ENCODE measurements at places on chromosomes 12 and 14.

- DNase-seq: no peak
Observed at GRCh38 chr12:113114447-113115178, 20.9 kb downstream of the RASAL1 start.

DNA sequence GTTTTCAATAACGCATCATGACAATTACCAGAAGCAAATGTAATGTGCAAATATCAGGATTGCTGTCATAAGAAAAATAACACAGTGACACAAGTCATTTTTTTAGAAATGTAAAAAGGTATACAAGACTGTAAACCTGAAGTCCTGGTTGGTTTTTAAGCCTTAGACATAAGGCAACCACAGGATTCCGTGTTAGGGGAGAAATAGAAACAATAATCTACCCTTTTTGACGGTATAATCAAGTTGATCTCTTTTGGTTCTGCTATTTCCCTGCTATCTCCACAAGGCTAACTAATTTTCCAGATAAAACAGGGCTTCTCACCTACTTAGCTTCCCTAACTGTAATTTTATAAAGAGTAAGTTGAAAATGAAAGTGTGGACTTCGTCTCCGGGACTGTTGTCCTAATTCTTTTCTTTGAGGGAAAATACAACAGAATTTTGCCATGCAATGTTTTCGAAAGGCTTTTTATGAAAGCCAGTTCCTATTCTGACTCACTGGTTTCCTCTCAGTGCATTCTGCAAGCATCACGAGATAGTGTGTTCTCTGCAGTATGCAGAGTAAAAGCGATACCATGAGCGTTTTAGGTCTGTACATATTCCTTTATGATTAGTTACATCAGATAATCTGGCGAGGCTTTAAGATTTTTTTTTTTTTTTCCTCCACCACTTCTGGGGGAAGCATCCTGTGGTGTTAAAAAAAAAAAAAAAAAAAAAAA is 10.6 kb downstream of the MYO1H start:
- DNase-seq: no peak

DNA sequence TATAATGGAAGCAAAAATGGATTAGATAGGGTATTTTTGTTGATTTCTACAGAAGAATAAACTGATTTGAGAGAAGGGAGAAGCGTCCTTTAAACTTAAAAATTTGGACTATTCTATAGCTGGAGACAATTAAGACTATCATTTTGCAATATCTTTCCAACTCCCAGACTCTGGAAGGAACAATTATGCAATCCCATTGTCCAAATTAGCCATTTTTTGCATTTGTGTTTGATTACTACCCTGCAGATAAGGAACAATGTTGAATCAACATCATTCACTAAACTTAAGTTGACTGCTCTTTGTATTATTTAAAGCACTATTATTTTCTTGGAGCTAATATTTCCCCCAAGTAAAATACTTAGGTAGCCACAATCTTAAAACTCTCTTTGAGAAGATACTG is 34.8 kb upstream of the SELPLG start:
- DNase-seq: no peak

- no peak for DNase-seq
Observed at GRCh38 chr12:117046011-117046369, 53.2 kb downstream of the TESC start.

- no peak for DNase-seq
Observed at GRCh38 chr12:54033106-54033979, 493 bp downstream of the HOXC5 start.

DNA sequence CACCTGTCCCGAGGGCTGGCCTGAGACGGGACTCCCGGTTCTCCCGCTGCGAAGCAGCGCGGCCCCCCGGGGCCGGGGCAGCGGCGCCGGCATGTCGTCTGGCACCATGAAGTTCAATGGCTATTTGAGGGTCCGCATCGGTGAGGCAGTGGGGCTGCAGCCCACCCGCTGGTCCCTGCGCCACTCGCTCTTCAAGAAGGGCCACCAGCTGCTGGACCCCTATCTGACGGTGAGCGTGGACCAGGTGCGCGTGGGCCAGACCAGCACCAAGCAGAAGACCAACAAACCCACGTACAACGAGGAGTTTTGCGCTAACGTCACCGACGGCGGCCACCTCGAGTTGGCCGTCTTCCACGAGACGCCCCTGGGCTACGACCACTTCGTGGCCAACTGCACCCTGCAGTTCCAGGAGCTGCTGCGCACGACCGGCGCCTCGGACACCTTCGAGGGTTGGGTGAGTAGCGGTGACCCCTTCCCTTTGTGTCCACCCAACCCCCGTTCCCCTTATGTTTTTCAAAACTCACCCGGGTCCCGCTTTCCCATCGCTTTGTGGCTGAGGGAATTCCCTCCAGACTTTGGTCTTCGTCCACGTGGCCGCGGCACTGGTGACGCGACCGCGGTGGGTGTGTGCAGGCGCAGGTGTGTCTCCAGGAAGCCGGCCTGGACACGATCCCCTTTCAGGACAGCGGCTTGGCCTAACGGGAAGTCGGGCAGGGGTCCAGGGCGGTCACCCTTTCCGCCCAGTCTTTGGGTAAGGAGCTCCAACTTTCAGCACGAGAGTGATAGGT is 826 bp downstream of the PRKCH start:
- no peak for DNase-seq

DNA sequence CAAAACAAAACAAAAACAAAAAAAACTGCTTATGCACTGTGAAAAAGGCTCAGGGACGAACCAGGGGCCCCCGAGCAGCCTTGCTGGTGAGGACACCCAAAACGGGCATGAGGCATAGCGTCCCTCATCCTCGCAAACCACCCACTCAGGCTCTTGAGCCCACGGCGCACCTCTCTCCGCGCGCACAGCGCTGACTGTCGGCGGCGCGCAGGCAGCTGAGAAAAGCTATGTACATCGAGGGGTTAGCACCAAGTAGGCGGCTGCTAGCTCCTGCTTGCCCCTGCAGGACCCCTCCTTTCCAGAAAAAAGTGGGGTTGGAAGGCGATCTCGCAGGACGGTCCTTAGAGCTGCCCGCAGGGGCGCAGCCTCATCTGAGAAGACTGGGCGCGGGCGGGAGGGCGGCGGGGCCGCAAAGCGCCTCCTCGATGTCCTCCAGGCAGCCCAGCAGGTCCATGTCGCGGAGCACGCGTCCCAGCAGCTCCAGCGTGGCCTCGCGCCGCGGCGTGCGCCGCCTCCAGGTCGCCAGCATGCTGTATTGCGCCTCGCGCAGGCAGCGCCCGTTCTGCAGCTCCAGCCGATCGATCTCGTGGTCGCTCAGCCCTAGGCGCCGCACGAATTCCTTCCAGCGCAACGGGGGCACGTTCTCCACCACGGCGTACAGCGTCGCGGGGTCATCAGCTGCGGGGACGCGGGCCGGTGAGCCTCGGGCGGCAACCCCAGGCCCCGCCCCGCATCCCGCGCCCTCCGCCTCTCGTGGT is 12.8 kb downstream of the TNFRSF1A start:
- DNase-seq: no peak

DNA sequence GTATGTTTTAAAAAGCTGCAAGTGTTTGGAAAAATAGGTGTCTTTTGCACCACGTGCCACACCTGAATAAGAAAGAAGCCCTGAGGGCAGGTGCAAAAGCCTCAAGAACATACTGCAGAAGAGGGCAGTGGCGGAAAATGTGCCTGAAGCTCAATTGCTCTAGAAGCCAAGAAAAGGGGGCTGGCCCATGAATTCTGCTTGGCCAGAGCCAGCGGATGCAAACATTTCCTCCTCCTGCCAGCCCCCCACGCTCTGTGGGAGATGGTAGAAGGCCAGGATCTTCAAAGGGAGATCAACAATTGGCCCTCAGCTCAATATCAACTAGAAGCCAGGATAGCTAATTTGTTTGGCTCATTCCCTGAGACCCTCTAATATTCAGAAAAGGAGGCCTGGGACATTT is 80.3 kb upstream of the TMEM132D start:
- no peak for DNase-seq

- DNase-seq: no peak
Observed at GRCh38 chr14:101928415-101928841, 35.9 kb upstream of the DYNC1H1 start.

DNA sequence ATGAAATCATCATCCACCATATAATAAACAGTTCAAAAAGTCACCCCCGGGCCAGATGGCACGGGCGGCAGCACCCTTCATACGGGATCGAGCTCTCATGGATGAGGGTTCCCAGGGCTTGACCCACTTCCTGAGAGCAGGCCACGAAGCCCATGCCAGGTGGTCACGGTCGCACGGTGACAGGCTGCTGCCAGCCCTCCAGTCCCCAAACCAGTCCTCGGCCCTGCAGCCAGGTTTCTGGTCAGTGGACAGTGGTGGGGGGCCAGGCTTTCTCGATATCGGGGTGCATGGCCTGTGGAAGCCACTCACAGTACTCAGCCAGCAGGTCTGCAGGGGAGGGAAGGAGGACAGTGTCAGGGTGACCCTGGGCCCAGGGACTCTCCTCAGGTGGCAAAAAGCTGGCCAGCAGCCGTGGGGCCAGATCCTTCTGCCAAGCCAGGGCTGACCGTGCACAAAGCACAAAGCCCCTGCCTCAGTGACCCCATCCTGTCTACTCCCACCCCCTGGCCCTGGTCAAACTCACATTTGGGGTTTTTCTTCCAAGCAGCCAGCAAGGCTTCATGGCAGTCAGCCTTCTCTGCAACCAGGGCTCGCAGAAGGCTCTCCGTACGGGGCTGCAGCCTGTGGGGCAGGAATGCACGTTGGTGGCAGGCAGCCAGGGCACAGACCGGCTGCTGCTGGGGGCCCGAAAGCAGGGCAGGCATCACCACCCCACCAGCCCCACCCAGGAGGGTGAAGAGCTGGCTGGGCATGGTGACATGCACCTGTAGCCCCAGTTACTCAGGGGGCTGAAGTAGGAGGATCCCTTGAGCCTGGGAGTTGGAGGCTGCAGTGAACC is 33.3 kb upstream of the UBC start:
- DNase-seq: no peak

- DNase-seq: no peak
Observed at GRCh38 chr12:27300226-27300625, 32.4 kb upstream of the BMAL2 start.

GRCh38 chr12:75390899-75391538 is at the start of gene GLIPR1L2:
Gene GLIPR1L2, plus strand, starts transcription at chr12:75391089. Its CDS starts 28 bp downstream, at chr12:75391117.
- peak; percentile 55 for DNase-seq

DNA sequence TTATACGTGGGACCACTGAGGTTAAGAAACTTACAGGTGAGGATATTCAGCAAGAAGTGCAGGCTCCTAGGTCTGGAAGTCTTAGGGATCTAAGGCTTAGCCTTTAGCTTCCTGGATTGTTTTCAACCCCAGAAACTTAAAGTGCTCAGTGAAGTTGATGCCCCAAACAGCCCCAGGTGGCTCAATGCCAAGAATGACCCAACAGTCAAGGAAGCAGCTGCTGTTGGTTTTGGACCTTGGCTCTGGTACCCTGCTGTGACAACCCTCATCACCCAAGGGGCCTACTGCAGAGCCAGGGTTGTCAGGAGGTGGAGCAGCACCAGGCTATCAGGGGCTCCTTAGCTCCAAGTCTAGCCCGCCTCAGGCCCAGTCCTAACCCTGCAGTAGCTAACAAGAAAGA is 36.8 kb downstream of the VDR start:
- no peak for DNase-seq

- DNase-seq: no peak
Observed at GRCh38 chr14:69427596-69427995, 29.1 kb downstream of the SLC39A9 start.

DNA sequence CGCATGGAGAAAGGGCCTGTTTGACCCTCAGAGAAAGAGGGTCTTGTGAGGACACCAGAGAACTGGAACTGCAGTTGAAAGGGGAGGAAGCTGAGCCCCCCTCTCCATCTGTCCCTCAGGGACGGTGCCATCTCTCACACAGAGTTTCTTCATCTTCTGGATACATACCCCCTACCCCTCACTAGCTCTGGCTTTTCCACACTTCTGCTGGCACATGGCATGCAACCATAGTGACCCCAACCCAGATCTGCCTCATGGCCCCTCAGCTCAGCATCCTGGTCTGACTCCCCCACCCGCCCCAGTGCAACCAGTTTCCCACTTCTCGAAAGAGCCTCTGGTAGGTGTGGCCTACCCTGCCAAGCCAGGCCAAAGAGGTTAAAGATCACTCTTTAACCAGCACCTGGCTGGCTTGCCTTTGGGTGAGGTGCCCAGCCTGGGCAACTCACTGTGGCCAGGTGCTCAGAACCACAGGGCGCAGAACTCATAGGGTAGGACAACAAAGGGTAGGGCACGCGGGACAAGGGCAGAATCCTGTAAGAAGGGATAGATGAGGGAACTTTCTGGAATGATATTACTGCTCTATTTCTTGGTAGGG is 25.8 kb downstream of the GALNT16 start:
- DNase-seq: no peak

DNA sequence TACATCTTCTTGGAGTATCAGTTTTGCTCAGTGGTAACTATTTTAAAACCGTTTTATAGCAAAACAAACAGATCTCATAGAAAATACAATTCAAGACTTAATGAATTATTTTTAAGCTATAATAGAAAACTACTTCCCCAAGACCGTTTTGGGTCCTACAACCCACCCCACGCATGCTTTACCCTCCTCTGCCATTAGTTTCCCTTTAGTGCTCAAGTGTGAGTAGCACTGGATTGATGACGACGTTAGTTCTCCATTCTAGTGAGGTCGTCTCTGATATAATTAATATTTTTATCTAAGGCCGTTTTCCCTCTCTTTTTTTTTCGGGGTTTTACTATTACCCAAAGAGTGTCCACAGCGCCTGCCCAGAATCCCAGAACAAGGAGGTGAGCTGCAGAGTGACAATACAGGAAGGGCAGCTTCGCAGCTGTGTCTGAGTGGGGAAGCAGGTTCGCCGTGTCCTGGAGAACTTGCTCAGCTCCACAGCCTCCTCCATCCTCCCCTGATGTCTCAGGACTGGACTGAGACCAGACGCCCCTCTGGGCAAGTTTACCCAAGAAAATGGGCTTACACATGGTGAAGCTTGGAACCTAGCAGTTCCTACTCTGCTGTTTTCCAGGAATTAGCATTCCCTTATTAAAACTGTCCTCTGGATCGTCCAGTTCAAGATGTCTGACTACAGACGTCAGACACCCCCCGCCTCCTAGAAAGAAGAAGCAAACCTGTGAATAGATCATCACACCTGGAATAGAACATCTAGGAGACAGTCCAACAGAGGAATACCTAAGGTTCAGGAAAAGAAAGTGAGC is 31.9 kb upstream of the MON2 start:
- no peak for DNase-seq

DNA sequence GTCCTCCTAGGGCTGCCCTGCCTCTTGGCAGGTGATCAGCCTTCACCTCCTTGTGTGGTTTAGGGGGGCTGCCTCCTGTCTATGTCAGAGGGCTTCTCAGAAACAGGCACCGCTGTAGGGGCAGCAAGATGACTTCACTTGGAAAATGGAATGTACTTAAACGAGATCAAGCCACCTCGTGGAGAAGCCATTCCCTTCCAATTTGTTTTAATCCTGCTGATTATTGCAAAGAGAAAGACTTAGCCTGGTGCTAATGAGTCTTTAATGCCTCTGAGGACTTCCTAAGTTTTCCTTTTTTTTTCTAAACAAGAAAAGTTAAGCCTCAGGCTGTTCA is 62.3 kb upstream of the RFLNA start:
- peak; percentile 27 for DNase-seq

DNA sequence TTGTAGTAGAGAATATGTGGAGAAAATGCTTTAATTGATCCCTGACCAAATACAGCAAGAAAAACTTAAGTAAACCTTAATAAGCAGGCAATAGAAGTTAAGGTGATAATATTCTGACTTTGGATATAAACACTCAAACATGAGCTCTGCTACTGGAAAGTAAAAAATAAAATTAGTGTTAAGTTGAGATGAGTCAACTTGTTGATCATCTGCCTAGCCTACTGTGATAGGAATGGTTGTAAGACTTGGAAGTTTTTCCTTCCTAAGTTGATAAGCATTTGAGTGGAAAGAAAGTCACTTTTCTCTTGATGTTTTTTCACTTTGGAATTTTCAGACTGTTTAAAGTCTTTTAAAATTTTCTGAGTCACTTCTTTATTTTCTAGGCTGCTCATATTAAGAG is 26.0 kb downstream of the ADIPOR2 start:
- DNase-seq: no peak
